ENCODE measurements at places on chromosomes 7 and 10.

GRCh38 chr10:130498042-130498441 lies 361.9 kb downstream of the GLRX3 start:
- DNase-seq = no peak

DNA sequence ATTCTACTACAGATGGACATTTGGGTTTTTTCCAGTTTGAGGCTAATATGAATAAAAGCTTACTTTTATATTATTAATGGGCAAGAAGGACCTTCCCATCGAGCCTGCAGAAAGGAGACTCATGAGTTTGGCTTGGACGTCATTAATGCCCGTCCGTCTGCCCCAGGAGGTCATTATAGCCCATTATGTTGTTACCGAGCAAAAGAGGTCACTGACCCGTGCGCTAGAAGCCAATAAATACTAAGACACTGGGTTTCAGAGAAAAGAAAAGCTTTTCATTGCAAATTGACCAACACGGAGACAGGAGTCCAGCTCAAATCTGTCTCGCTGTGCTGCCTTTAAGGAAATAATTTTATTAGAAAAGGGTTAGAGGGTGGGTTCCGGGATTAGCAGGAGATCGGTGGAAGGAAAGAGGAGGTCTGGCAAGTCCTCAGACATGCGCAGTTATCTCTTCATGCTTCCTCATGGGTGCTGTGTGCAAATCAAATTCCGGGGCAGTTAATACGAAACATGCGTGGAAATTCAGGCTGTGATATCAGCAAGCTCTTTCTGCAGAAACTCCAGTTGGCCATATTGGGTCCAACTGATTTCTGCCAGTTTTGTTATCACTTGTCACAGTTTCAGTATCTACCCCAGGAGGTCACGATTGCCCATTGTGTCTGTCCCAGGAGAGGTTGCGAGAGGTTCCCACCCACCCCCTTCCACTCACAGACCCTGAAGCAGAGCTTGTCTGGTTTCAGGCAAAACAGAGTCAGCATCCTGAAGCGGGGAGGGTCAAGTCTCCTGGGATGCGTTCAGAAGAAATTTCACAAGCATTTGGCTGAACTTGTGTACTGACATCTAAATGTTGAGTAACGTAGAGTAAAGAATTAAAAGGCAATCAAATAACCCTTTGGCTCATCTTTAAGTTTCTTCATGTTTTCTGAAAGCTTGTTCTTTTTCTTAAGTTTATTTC lies 1.1 kb upstream of the GALNTL5 start:
- DNase-seq = no peak

DNA sequence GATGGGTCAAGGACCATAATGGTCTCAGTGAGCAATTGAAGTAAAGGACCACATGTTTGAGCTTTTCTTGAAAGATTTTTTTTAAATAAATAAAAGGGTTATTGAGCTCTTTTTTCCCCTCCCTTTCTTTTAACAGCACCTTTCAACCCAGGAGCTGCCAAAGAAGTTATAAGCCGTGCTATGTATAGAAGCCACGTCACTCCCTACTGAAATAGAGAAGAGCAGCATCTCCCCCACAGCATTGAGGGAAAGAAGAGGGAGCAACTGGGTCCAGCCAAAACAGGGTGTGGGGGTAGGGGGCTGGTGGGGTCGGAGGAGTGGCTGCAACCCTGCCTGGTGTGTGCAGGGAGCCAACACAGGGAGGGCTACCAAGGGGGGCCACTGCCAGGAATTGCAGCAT lies 227.2 kb downstream of the PLXNA4 start:
- no peak for DNase-seq

DNA sequence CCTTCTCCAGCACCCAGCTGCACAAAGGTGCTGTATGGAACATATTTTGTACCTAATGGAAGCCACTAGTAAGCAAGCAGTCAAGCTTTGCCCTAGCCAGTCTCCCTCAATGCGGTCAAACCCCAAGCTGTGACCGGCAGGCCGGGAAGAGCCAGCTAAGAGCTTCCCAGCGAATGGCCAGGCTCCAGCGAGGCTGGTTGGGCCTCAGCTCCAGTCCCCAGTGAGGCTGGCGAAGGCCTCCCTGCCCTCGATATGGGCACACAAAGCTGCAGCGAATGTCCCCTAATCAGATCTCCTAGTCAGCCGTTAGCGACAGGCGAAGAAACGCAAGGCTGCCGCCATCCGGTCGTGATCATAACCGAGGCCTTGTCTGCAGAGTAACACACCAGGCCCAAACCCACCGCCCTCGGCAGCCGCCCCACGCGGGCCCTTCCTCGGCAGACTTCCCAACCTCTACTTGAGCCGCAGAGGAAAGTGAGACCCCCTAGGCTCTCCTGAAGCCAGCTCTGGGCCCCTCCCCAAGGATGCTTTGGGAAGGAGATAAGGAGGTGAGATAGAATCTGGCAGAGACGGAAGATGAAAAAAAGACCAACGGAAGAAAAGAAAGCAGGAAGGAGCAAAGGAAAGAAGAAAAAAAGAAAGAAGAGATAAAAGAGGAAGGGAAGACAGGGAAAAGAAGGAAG lies 3.1 kb upstream of the HOXA9 start:
- no peak for DNase-seq

DNA sequence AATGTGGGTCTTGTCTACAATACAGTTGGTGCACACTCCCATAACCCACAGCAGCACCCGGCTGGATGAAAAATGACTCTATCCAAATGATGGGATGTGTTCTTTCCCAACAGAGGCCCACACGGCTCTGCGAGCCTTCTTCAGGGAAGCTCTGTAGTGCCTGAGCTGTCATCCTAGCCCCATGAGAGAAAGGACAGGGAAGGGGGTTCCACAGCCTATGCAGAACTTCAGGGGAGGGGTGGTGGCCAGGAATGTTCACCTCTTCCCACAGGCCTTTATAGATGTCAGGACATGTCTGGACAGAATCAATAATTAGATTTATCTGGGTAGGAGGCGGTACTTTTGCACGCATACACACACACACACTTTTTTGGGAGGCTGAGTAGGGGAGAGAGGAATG lies 109.0 kb downstream of the JCAD start:
- DNase-seq = no peak

- DNase-seq = no peak
Measured at GRCh38 chr7:18590241-18590640, 94.7 kb downstream of the HDAC9 start.

- no peak for DNase-seq
Measured at GRCh38 chr10:61795551-61795950, 105.9 kb upstream of the ARID5B start.

DNA sequence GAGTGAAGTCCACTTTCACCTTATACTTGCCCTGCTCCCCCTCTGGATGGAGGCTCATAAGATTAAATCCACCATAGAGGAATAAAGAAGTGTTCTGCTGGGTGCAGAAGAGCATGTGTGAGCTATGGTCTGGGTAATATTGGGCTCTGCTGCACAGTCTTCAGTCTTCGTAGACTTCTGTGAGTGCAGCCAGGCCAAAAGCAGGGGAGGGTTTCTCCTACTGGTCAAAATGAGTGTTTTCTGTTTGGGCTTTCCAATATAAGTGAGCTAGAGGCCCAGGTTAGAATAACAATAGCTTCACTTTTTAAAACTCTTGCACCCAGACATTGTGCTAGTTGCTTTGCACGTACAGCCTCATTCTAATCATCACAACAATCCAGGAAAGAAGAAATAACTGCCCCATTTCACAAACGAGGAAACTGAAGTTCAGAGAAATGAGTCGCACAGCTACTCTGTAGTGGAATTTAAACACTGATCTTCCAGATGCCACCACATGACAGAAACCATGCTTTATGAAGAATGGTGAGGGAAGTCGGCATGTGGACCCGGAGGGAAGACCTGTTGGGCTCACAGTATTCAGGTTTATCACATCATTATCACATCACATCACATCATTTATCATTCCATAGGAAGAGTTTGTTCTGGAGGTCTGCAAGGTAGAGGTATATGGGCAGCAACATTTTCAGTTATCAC lies 23.8 kb upstream of the MSMB start:
- no peak for DNase-seq

- no peak for DNase-seq
Measured at GRCh38 chr10:31051703-31052102, 20.0 kb upstream of the ZNF438 start.

GRCh38 chr7:95863-96260 lies 96.5 kb upstream of the FAM20C start:
- no peak for DNase-seq

DNA sequence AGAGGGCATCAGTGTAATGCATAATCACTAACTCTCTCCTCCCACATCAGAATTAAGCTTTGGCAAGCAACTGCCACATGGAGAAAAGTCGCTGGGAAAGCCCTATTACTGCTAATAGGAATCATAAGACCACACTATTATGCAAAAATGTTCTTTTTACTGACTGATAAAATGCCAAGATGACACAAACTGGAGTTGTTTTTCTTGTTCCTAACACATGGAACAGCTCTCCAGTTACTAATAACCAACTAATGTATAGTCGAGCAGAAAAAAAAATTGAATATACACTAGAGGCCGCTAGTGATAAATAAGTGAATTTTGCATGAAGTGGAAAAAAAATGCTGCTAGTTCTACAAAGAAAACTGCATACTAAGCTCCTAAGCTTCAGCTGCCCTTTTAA lies 165.6 kb downstream of the TPK1 start:
- no peak for DNase-seq

DNA sequence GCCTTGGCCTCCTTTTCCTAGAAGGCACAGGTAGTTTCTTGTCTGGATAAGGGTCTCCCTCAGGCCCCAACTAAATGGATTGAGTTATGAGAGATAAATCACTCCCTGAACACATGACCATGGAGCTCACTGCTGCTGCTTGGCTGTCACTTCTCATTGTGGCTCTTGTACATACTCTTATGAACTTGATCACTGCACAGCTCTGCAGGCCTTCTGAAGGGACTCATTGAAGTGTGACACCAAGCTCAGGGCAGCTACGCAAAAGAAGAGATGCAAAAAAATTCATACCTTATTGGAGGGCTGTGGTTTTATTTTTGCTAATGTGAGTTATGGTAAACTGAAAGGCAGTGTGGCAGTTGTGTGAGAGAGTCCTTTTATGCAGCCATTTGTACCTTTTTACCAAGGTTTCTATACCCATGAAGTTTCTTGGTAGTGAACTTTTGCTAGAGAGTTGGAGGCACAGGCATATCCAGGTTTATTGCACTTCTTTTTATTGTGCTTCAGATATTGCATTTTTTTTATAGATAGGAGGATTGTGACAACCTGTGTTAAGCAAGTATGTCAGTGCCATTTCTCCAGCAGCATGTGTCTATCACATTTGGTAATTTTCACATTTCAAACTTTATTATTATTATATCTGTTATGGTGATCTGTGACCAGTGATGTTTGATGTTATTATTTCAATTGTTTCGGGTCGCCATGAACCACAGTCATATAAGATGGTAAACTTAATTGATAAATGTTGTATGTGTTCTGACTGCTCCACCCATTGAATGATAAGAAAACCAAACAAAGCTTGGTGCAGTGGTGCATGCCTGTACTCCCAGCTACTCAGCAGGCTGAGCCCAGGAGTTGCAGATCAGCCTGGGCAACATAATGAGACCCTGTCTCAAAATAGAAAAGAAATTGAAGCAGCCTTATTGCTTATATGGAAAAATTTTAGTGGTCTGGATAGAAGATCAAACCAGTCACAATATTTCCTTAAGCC lies 100.6 kb downstream of the LRRC4 start:
- DNase-seq = no peak

DNA sequence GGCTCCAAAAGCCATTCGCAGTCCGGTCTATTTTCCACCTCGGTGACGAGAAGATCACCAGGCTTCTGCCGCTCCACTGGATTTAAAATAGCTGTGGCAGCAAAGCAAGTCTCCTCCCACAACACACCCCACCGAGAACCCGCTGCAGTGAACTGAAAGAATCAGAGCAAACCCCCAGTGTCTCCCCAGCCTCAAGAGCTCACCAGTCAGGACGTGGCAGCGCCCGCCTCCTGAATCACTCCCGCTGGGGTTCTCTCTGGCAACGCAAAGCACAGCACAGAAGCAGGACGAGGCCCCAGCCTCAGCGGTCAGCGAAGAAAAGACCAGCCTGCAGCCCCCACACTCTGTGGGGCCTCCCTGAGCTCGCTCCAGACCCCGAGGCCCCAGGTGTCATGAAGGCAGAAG lies 126.1 kb upstream of the PPP2R2D start:
- DNase-seq = no peak

DNA sequence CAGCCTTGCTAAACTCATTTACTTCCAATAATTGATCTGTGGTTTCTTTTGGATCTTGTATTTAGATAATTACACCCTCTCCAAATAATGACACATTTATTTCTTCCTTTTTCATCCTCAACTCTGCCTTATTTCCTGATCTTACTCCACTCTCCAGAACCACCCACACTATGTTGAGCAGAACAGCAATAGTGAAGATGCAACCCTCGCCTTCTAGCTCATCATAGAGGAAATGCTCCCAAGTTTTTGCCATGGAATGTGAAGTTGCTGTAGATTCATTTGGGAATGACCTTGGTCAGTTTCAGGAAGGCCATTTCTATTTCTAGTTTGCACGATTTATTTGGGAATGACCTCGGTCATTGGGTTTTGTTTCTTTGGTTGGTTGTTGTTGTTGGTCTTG lies 314.0 kb downstream of the PAXIP1 start:
- DNase-seq = no peak

DNA sequence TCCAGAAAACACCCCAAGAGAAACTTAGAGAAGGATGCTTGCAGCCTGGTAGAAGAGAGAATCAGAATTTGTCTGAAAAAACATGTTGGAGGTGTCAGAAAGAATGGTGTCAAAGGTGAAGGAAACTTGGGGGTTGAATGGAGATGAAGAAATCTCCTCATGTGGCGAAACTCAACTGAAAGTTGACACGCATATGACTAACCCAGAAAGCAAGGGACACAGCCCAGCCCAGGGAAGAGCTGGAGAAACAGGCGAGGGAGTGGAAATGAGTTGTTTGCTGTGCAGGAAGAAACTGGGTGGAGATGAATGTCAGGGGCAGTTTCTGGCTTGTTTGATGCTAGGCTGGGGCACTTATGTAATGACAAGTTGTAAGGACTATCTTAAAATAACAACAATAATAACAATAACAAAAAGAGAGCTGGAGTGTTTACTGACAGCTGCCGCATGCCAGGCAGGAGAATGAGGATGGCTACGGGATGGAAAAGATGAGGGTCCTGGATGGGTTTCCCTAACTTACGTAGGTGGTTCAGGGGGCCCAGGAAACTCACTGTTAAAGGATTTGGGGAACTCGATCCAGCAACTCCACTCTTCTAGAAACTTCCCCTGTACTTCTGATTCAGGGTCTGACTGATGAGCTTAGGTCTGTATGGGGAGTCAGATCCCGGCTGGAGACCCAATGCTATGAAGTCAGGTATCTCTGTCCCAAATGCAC lies 57.4 kb downstream of the MAP3K8 start:
- no peak for DNase-seq

DNA sequence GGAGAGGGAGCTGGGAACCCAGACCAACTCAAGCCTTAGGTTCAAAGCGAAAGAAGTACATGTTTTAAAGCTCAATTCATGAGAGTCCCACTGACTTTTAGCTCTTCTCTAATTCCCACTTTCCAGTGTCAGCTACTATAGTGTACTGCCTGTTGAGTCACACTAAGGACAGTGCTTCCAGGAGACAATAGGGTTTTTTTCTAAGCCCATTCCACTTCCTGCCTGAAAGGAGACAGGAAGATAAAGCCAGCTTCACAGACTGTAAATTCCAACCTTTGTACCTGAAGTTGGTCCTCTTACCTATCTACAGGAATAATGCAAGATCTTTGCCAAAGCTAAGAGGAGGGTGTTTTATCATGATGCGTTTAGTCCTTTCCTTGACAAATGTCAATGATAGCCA lies 4.4 kb downstream of the MSRB2 start:
- no peak for DNase-seq

- peak; percentile 49 for DNase-seq
Measured at GRCh38 chr10:133276435-133277201, at the start of gene ADAM8. TSS of gene ADAM8 (minus strand) at chr10:133276868. CDS start at chr10:133276817, 51 bp downstream.

GRCh38 chr10:75396631-75397495 lies 4.7 kb downstream of the ZNF503 start:
- no peak for DNase-seq

All from stimulated activated CD4-positive, alpha-beta T cell treated with anti-CD3 and anti-CD28 coated beads, Interleukin-1b, Interleukin-23, amount 100 ng/mL, for 1 hour (primary cell).